ENCODE measurements at places on chromosomes 4 and X.

DNA sequence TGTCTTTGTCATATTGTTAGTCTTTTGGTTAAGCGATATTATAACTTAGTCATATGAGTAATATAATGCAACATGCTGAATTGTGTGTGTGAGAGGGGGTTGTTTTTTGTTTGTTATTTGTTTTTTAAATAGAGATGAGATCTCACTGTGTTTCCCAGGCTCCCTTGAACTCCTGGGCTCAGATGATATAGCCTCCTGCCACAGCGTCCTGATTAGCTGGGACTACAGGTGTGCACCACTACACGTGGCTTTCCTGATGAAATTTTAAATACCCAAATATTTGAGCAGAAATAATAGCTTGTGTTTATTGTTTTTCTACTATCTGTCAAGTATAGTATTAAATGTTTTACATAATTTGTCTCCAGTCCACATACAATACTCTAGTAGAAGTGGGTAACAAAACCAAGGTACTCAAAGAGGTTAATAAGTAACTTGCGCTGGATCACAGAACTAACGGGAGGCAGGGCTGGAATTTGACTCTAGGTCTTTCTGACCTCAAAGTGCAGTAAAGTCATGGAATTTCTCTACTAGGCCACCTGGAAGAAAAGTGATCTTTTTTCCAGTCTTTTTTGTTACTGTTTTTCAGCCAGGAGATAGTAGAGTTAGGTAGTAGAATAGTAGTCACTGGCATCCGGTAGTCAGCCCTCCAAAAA, 47.8 kb downstream of the CLCN3 start:
- no peaks in the 10 kb centered on the region for H3K36me3 ChIP-seq
- H3K4me1 ChIP-seq = peaks cover 11% of the 10 kb centered on the region
- H3K4me3 ChIP-seq = no peak overlapping the region
- H3K27ac ChIP-seq = no peak overlapping the region
- no peaks in the 10 kb centered on the region for H3K27me3 ChIP-seq

GRCh38 chr4:146916479-146917076, 29.1 kb downstream of the TTC29 start:
- no peak overlapping the region for H3K4me3 ChIP-seq
- DNase-seq = peak; percentile 22
- H3K36me3 ChIP-seq = no peaks in the 10 kb centered on the region
- no peak overlapping the region for H3K27ac ChIP-seq

- no peak for DNase-seq
- H3K4me3 ChIP-seq = no peak overlapping the region
- no peaks in the 10 kb centered on the region for H3K36me3 ChIP-seq
- H3K27me3 ChIP-seq = no peaks in the 10 kb centered on the region
Observed at GRCh38 chr4:125423124-125423523, 108.4 kb downstream of the FAT4 start.

DNA sequence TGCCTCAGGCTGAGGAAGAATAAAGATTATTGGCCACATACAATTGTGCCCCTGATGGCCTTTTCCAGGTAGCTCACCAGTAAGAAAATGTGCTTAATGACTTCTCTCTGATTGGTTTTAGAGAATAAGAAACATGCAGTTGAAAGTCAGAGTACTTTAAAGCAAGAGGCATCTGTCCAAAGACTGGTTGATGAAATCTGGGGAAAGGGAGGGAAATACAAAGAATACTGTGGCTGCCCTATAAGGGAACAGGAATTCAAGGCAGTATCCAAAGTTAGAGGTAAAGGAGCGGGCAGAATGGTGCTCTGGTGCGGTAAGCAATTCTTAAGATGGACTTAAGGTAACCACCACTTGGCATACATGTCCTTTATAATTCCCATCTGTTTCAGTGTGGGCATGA, 11.4 kb downstream of the PBDC1 start:
- no peaks in the 10 kb centered on the region for H3K4me1 ChIP-seq
- H3K36me3 ChIP-seq = no peaks in the 10 kb centered on the region
- no peak for DNase-seq
- no peak overlapping the region for H3K27ac ChIP-seq
- H3K27me3 ChIP-seq = no peaks in the 10 kb centered on the region
- no peak overlapping the region for H3K4me3 ChIP-seq

DNA sequence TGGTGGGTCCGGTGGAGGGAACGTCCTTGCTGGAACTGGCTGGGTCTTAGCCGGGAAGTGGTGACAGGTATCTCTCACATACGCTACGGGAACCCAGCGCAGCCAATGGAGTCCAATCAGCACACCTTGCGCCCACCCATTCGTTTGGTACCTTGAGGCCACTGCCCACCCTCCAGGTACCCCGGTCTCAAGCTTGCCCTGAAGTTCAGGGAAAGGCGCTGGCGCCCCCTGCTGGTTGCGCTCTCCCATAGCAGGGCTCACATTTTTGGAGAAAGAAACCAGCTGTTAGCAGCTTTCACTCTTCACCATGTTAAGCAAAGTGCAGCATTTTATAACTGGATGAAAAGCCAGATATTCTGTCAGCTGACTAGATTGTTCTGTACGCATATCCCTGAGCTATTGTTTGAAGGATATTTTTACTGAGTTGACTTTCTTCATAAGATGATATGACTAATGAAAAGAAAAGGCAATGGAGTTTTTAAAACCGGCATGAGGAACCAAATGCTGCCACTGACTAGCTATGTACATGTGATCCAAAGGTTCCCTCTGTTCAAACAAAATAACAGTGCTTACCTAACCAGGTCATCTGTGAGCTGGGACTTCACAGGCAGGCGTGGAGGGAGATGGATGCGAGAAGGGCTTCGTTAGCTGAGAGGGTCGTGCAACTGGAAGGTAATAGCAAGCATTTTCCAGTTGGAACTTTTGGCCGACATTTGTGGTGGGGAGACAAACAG, 43.7 kb downstream of the OTOP1 start:
- H3K27me3 ChIP-seq = no peaks in the 10 kb centered on the region
- no peak overlapping the region for H3K4me3 ChIP-seq
- H3K27ac ChIP-seq = no peak overlapping the region
- DNase-seq = peak; percentile 2
- H3K36me3 ChIP-seq = no peaks in the 10 kb centered on the region

GRCh38 chr4:54930226-54930625, 195.2 kb downstream of the KDR start:
- no peak for DNase-seq
- H3K27ac ChIP-seq = no peak overlapping the region
- H3K4me3 ChIP-seq = no peak overlapping the region

- no peak for DNase-seq
- H3K27me3 ChIP-seq = no peaks in the 10 kb centered on the region
- H3K36me3 ChIP-seq = no peaks in the 10 kb centered on the region
- no peak overlapping the region for H3K27ac ChIP-seq
- no peak overlapping the region for H3K4me3 ChIP-seq
- H3K4me1 ChIP-seq = peaks cover 3% of the 10 kb centered on the region
Observed at GRCh38 chr4:53913771-53914170, 150.6 kb downstream of the CHIC2 start.

GRCh38 chr4:139184129-139184528, 7.1 kb upstream of the ELF2 start:
- no peaks in the 10 kb centered on the region for H3K27me3 ChIP-seq
- H3K36me3 ChIP-seq = no peaks in the 10 kb centered on the region
- H3K27ac ChIP-seq = no peak overlapping the region
- no peak for DNase-seq
- H3K4me1 ChIP-seq = no peaks in the 10 kb centered on the region

GRCh38 chrX:71147496-71148277, 3.0 kb downstream of the NLGN3 start:
- H3K36me3 ChIP-seq = no peaks in the 10 kb centered on the region
- H3K27ac ChIP-seq = no peak overlapping the region
- no peak overlapping the region for H3K4me3 ChIP-seq
- no peaks in the 10 kb centered on the region for H3K27me3 ChIP-seq
- peaks cover 11% of the 10 kb centered on the region for H3K4me1 ChIP-seq
- DNase-seq = no peak

GRCh38 chr4:34720571-34720970, 1523.7 kb downstream of the ARAP2 start:
- H3K36me3 ChIP-seq = no peaks in the 10 kb centered on the region
- DNase-seq = no peak
- H3K27ac ChIP-seq = no peak overlapping the region
- no peaks in the 10 kb centered on the region for H3K4me1 ChIP-seq
- H3K4me3 ChIP-seq = no peak overlapping the region

GRCh38 chr4:30847167-30847566, 127.0 kb downstream of the PCDH7 start:
- DNase-seq = no peak
- no peaks in the 10 kb centered on the region for H3K27me3 ChIP-seq
- H3K4me3 ChIP-seq = no peak overlapping the region
- no peaks in the 10 kb centered on the region for H3K36me3 ChIP-seq

GRCh38 chr4:14419516-14419915, 582.8 kb upstream of the CPEB2 start:
- H3K27me3 ChIP-seq = no peaks in the 10 kb centered on the region
- no peaks in the 10 kb centered on the region for H3K36me3 ChIP-seq
- H3K4me1 ChIP-seq = no peaks in the 10 kb centered on the region
- H3K27ac ChIP-seq = no peak overlapping the region

DNA sequence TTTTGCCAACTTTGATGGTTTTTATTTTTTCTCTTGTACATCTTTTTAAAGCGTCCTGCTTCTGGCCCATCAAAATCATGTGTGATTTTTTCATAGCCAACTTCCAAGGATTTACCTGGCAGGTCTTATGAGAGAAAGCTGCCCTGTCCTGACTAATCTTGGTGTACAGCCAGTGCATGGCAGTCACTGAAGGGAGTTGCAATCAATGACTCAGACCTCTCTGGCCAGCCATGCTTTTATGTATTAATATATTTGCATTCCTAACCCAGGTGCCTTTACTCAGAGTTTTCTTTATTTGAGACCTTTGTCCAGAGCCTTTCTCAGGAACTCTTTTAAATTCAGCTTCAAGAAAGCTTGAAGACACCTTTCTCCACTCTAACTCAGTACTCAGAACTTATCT, 691.5 kb upstream of the HTR2C start:
- no peaks in the 10 kb centered on the region for H3K4me1 ChIP-seq
- no peak overlapping the region for H3K27ac ChIP-seq
- no peak for DNase-seq
- H3K27me3 ChIP-seq = no peaks in the 10 kb centered on the region

- H3K36me3 ChIP-seq = peaks cover 23% of the 10 kb centered on the region
- H3K4me1 ChIP-seq = peaks cover 20% of the 10 kb centered on the region
- no peak for DNase-seq
- H3K27me3 ChIP-seq = no peaks in the 10 kb centered on the region
- H3K27ac ChIP-seq = no peak overlapping the region
Observed at GRCh38 chr4:2830632-2831610, 12.7 kb upstream of the ADD1 start.

- no peak overlapping the region for H3K4me3 ChIP-seq
- peak overlapping the region; percentile 78 for H3K27ac ChIP-seq
- no peak for DNase-seq
- no peaks in the 10 kb centered on the region for H3K36me3 ChIP-seq
- H3K27me3 ChIP-seq = no peaks in the 10 kb centered on the region
- peaks cover 18% of the 10 kb centered on the region for H3K4me1 ChIP-seq
Observed at GRCh38 chrX:7926914-7927258, 327 bp downstream of the PNPLA4 start.

GRCh38 chr4:175536852-175537453, 275.1 kb downstream of the GPM6A start:
- DNase-seq = no peak

- no peak overlapping the region for H3K4me3 ChIP-seq
- no peaks in the 10 kb centered on the region for H3K36me3 ChIP-seq
- H3K27ac ChIP-seq = no peak overlapping the region
- peaks cover 26% of the 10 kb centered on the region for H3K4me1 ChIP-seq
Observed at GRCh38 chr4:83282049-83282535, 2.5 kb downstream of the COQ2 start.

DNA sequence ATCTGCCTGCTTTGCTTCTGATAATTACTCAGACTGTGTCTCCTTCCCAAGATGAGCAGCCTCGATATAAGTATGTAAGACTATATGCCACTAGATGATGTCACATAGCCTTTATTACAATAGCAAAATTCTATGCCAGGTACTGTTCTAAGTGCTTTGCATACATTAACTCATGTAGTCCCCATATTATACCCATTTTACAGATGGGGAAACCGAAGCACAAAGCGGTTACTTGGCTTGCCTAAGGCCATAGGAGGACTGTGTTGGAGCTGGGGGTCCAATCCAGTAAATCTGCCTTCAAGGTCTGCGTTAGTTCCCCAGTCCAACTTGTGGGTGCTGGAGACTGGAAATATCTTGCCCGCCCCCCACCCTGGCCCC, 826 bp upstream of the SCML1 start:
- peaks cover 15% of the 10 kb centered on the region for H3K4me1 ChIP-seq
- peak overlapping the region; percentile 51 for H3K27ac ChIP-seq
- H3K36me3 ChIP-seq = no peaks in the 10 kb centered on the region
- no peak for DNase-seq
- no peak overlapping the region for H3K4me3 ChIP-seq

- H3K36me3 ChIP-seq = no peaks in the 10 kb centered on the region
- H3K4me3 ChIP-seq = no peak overlapping the region
- no peaks in the 10 kb centered on the region for H3K27me3 ChIP-seq
- no peak overlapping the region for H3K27ac ChIP-seq
- DNase-seq = no peak
Observed at GRCh38 chr4:182969651-182970279, 52.6 kb upstream of the DCTD start.

GRCh38 chr4:185729391-185729804, 82.6 kb downstream of the SORBS2 start:
- DNase-seq = no peak
- H3K36me3 ChIP-seq = no peaks in the 10 kb centered on the region
- no peak overlapping the region for H3K4me3 ChIP-seq

DNA sequence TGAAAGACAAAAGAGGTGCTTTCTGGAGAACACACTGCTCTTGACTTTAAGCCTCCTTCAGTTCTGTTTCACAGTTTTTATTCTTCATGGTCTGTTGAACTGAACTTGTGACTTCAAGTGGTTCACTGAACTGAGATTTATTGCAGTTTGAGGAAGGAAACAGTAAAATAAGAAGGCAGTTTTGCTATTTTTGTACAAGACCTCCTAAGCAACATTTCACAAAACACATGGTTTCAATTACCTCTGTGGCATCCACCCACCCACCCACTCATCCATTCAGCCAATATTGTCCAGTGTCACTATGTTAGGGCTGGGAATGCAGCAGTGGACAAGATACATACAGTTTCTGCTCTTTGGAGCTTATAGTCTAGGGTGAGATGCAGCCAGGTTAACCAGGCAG, 131.3 kb downstream of the IL1RAPL2 start:
- no peak overlapping the region for H3K27ac ChIP-seq
- DNase-seq = no peak
- no peaks in the 10 kb centered on the region for H3K4me1 ChIP-seq
- H3K36me3 ChIP-seq = no peaks in the 10 kb centered on the region
- H3K27me3 ChIP-seq = no peaks in the 10 kb centered on the region
- H3K4me3 ChIP-seq = no peak overlapping the region

- no peak overlapping the region for H3K27ac ChIP-seq
- no peak for DNase-seq
- no peaks in the 10 kb centered on the region for H3K4me1 ChIP-seq
- no peaks in the 10 kb centered on the region for H3K36me3 ChIP-seq
Observed at GRCh38 chrX:112513154-112513553, 166.6 kb downstream of the LHFPL1 start.
